Vagina (tissue), 2 donors: ENCODE measurements at places on chromosomes 7 and 10.

GRCh38 chr7:51706851-51707250 is 390.2 kb upstream of the COBL start:
- DNase-seq, result no peak

DNA sequence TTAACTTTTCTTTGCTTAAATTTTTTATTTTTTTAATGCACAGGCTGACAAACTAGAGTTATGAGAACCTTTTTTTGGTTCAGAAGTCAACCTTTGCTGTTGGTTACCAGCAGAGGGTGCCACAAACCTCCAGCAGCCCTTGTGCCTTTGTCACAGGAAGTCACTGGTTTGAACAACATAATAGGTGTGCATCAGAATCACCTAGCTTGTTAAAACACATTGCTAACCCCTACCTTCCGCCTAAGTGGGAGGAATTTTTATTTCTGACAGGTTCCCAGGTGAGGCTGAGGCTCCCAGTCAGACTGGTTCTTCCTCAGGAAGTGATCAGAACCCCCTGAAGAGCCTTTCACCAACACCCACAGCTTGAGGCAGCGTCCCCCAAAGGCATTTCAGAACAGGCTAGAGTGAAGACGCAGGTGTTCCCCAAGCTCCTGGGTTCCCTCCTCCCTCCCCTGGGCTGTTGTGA is 22.6 kb upstream of the VDAC2 start:
- DNase-seq, result no peak

DNA sequence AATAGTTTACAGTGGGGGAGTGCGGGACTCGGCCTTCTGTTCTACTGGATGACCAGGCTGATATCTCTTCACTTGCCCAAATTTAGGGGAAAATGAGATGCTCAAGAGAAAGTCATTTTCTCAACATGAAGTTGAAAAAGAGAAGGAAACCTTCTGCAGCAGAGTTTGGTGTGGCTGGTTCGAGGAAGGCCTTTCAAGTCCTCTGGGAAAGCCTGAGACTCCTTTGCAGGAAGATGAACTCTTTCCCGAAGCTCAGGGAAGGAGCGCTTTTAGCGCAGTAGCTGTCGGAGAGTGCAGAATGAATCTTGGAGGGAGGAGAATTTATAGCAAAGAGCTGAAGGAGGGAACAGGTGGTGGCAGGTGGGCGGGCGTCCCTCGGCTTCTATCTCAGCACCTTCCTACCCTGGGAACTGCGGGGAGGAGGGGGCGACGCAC is at the start of gene ATOH7:
ATOH7 (minus strand) TSS at position 297 of the 435 bp plus-strand sequence. CDS start 436 bp downstream, outside the sequence.
- DNase-seq, result no peak

DNA sequence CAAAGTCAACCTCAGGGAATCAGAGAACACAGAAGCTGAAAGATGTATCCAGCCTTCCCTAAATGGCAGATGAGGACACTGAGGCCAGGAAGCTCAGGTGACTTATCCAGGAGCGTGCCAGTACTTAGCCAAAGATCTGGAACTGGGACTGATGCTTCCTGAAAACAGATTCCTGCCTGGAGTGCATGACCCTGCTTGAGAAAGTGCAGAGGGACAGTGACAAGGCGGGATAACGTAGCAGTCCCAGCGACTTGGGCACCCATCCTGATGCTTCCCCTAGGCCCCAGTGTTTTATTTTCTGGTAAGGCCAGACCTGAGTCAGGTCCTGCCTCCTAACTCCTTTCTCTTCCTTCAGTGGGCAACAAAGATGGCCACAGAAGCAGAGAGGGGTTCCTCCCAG is 48.6 kb downstream of the KIAA1217 start:
- DNase-seq, result no peak

- no peak for DNase-seq
Measured at GRCh38 chr10:1195828-1196227, 139.6 kb downstream of the WDR37 start.

DNA sequence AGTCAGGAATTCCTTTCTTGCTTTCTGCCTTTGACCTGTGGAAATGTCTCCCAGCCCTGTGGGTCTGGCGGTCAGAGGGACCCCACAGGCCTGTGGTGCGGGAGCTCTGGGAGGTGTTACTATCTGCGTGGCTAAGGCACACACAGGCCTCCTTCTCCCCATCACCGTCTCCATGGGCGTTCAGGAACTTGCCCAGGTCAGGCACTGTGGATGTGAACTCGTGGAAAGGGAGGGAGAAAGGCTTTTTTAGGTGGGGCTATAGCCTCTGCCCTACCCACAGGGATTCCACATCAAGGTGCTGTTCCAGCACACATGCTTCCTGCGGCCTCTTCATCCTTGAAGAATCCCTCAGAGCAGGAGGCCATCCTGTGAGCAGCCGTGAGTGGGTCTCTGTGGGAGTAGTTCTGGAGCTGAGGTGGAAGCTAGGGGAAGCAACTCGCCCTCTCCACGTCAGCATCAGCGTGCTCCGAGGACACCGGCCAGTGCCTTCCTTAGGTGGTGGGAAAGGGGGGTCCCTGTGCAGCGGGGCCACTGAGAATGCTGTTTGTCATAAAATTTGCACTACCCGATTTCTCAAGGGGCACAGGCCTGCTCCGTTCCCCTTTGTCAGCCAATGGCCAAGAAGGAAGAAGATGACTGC is 7.5 kb upstream of the ATP6V0E2 start:
- DNase-seq, result no peak

- peak; percentile 76 for DNase-seq
Measured at GRCh38 chr10:128792426-128793140, 666.4 kb upstream of the MKI67 start.
